ENCODE measurements at places on chromosomes 16 and 17. TPM values are rescaled to one million over a fixed set of nuclear protein-coding genes. Genes with fewer than 3 reads are reported as not detected.

ANKS4B gene
- not detected for total RNA-seq

CBX1 gene
- total RNA-seq, result 29.2 TPM

TPSG1 gene
- not detected for total RNA-seq

KRT36 gene
- total RNA-seq, result not detected

RUNDC3A gene
- 1.0 TPM for total RNA-seq

KRTAP4-3 gene
- not detected for total RNA-seq

CCL1 gene
- total RNA-seq, result not detected

KRT31 gene
- total RNA-seq, result not detected

PRR35 gene
- not detected for total RNA-seq

KRTAP9-7 gene
- total RNA-seq, result not detected

TEKT3 gene
- 0.76 TPM for total RNA-seq

RILP gene
- total RNA-seq, result 44.5 TPM

MKS1 gene
- total RNA-seq, result 4.5 TPM

PRAC1 gene
- total RNA-seq, result not detected

TMEM114 gene
- total RNA-seq, result not detected

DNAH17 gene
- total RNA-seq, result 0.21 TPM

Measured in left cardiac atrium (tissue), 4 donors.